Ecto neural progenitor cell (in vitro differentiated cells): ENCODE measurements at places on chromosomes 12 and 14.

- DNase-seq: peak; percentile 84
Measured at GRCh38 chr12:114508529-114509129, 102.7 kb upstream of the TBX5 start.

- DNase-seq: no peak
Measured at GRCh38 chr14:67409461-67409860, 2.5 kb downstream of the PLEK2 start.

DNA sequence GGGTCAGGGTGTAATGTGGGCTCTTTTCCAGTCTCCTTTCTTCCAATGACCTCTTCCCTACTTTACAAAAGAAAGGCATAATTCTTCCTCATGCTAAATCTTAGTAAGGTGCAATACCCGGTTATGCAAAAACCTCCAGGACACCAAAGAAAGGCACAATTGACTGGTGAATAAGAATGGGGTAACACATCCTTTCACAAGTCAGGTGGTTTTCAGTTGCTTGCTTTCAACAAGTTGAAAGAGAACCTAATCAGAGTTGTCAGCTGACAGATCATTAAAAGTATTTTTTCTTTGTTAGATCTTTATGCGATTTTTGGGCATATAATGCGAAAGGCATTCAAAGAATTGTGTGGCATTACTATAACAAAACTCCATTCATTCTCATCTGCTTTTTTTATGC, 1.3 kb upstream of the AEBP2 start:
- DNase-seq: peak; percentile 12

- DNase-seq: no peak
Measured at GRCh38 chr14:105173901-105174894, 5.6 kb upstream of the JAG2 start.

GRCh38 chr14:49636866-49637265, 1.8 kb upstream of the DNAAF2 start:
- no peak for DNase-seq

GRCh38 chr12:77696183-77696582, 134.5 kb upstream of the NAV3 start:
- no peak for DNase-seq

DNA sequence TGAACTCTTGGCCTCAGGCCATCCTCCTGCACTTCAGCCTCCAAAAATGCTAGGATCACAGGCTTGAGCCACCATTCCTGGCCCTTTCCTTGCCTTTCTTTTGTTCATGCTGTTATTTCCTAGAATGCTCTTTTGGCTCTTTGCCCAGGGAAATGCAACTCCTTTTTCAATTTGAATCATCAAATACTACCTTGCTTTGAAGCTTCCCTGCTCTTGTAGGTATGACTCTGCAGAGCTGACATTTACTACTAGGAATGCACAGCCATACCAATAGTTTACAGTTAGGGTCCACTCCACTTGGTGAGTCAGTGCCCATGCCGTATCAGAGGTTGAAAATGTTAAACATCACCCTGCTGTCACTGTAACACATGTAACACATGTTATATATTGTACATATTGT, 107.0 kb upstream of the CRY1 start:
- no peak for DNase-seq

DNA sequence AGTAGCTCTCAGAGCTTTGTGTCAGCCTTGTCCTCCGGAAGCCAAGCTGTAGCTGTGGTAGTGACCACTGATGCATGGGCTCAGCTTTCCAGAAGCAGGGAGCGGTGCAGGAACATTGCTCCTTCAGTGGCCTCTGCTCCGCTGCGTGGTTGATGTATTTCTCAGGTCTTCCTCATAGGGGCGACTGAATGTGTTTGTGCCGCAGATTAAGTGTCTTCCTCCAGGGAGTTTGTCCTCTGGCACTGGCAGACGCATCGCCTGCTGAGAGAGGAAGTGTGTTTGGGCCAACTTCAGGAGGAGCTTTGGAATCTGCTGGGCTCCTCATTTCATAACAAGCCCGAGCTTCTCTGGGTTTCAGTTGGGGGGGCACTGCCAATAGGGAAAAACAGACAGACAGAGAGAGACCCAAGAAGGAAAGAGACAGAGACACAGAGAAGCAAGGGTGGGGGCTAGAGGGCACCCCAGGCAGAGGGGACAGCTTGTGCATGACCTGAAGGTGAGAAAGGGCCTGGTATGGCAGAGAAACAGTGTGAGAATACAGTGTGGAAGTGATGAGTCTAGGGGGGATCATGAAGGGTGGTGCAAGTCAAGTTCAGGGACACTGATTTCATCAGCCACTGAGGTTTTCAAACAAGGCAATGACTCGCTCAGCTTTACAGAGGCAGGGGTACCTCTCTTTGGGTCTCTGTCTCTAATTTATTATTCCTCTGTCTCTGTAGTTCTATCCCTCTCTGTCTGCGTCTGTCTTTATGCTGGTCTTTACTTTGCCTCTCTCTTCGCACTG, 69.4 kb upstream of the PRIMA1 start:
- no peak for DNase-seq

DNA sequence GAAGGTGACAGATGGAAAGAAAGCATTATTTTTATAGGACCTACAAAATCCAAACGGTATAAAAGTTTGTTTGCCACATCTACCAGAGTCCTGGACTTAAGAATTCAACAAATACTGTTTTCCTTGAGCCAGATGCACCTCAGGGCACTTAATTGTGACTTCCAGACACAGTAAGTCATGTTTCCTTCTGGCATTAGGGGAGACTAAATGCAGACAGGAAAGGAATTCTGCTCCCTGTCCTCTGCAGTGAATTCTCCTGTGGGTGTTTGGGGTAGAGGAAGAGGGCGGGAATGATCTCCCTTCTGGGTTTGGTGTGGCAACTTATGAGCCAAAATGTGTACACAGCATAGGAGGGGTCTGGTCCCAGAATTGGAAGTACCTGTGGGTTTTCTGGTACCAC, 93.9 kb upstream of the ZDHHC17 start:
- no peak for DNase-seq

- peak; percentile 50 for DNase-seq
Measured at GRCh38 chr12:94286583-94287244, 138.3 kb downstream of the PLXNC1 start.

DNA sequence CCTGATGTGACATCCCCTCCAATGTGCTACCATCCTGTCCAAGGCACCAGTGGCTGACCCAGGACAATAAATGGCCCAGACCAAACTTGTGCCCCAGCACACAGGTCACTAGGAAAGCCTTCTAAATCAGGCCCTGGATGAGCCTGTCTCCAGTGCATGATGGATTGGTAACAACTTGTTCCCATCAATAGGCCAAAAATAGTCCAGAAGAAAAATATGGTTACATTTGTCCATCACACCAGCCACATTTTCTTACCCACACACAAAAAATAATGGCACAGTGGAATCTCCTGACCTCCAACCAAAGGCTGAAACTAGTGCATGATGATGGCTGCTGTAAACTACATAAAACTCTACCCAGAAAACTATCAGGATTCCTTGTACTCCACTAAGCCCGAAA, 228.4 kb downstream of the SPTSSA start:
- no peak for DNase-seq

GRCh38 chr14:74935360-74935680, 12.3 kb upstream of the RPS6KL1 start:
- peak; percentile 35 for DNase-seq

GRCh38 chr12:57103856-57104255, 7.3 kb downstream of the STAT6 start:
- no peak for DNase-seq

- DNase-seq: no peak
Measured at GRCh38 chr12:23555180-23555824, 394.2 kb downstream of the SOX5 start.

DNA sequence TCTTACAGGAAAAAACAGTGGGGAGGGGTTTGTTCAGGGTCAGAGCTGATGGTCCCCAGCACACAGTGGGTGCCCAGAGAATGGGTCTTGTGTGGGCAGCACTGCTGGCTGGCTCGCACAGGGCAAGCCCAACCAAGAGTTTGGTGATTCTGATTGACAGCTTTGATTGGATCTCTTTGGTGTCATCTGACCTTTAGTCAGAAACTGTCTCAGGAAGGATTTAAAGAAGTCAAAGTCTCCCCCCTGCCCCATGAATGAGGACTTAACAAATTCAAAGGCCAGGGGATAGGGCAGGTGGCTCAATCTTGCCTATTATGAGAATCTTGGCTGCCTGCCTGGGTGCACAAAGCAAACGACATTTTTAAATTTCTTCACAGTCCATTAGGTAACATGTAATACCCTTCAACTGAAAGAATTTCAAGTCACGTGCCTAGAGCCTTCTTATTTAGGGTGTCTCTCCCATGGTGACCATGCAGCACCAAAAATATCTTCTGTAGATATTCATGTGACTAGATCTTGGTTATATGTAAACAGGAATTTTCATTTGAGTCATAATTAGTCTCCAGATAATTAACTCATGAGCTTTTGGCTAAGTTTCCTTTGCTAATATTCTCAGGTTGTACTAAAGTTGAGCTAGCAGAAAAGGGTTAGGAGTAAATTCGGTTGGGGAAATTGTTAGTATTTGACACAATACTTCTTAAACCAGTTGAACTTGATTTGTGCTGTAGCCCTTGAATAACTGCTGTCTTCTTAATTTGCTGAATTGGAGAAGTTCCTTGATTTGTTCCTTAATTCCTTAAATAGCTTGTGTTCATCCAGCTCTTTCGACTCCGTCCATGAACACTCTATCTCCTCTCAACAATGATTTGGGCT, 54.5 kb upstream of the HECTD1 start:
- DNase-seq: peak; percentile 48

- no peak for DNase-seq
Measured at GRCh38 chr14:37709419-37710195, 114.2 kb downstream of the TTC6 start.

GRCh38 chr14:35934499-35934898, 108.4 kb downstream of the BRMS1L start:
- no peak for DNase-seq

- DNase-seq: no peak
Measured at GRCh38 chr12:9673404-9674225, 4.1 kb downstream of the CLEC2D start.

GRCh38 chr12:32107359-32108267, 966 bp downstream of the BICD1 start:
- DNase-seq: peak; percentile 57

DNA sequence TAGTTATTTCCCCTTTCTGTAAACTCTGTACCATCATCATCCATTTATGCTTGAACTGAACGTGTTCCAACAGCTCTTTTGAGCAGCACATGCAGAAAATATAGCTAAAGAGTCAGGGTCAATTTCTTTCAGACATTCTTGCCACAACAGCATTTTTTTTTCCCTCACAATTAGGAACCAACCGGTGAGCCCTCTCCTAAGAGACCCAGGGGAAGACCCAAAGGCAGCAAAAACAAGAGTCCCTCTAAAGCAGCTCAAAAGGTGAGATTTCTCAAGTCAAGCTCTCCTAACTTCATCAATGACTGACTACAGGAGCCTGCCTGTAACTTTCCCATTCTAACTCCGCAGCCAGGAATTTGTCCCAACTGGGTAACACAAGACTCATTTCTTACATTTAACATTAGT, 3.5 kb downstream of the HMGA2 start:
- DNase-seq: no peak

GRCh38 chr12:65977384-65977783, 153.1 kb downstream of the HMGA2 start:
- DNase-seq: no peak

DNA sequence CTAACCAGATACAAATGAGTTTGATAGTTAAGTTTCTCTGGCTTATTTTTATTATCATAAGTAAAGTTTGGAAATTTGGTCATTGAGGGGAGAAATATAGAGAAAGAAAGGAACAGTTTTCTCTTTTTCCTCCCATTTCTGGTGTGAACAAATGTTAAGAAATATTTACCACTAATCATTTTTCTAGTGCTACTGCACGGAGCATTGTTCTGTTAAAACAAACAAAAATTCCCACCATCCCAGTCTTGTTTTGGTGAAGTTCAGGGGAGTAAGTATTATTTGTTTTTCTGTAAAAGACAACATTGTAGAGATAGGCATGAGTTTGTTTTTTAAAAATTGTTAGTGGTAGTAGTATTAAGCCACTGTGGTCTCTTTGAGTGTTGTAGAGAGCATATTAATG, 135.3 kb downstream of the FGD4 start:
- no peak for DNase-seq

DNA sequence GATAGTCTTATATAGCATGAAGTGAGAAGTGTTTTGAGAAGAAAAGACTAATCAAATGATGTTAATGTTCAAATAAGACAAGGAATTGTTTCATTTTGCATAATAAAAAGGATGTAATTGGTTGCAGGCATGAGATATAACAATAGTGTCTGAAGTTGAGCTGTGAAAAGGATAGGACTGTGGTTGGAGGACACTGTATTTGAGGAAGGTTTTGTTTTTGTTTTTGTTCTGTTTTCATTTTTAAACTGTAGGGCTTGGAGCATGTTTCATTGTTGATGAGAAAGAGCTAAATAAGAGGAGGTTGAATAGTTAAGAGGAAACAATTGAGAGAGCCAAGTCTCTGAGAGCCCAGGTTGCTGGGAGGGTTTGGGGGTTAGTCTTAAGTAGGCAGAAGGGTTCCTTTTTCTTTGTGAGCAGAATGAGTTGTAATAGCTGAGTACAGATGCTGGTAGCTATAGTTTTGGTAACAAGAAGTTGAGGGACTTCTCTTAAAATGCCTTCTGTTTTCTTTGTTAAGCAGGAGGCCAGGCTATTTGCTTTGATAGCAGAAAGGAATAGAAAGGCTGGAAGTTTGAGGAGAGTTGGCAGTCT, 58.4 kb downstream of the CCDC91 start:
- DNase-seq: no peak

GRCh38 chr12:10385166-10385613, 4.7 kb downstream of the KLRK1 start:
- DNase-seq: no peak

DNA sequence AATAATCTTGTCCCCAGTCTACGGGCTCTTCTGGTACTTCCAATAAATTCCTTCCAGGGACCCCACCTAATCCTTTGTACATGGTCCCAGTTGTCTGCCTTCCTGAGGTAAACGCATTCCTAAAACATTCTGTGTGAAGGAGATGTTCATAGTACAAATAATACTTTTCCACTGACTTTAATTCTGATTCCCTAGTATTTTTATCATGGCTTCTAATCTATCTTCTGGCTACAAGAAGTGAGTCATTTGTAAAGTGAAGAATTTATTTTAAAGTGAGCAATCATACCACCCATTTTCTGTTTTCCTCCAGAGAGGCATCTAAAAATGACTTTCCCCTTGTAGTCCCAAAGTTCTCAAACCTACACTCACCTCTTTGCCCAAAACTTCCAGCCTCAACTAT, 65.9 kb upstream of the NUDT4 start:
- no peak for DNase-seq
